ENCODE measurements at places on chromosomes 4 and X.

- DNase-seq = no peak
These were observed 726.5 kb downstream of the FAM133A start for GRCh38 chrX:94400488-94400887.

DNA sequence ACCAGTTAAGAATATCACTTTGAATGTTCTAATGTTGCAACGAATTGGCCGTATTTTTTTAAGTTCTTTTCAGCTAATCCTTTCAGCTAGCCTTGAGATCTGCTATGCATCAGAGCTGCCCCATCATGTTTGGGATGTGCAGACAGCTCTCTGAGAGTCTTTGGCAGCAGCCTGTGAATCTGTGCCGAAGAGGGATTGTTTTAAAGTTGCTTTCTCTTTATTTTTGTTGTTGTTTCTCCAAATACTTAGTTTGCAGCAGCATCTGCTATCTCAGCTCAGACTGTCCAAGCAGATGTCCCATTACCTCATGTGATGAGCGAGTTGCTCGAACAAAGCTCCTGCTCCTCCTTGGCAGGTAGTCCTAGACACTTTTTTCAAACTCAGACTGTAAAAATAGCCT is 1002.5 kb upstream of the INTU start:
- DNase-seq = peak; percentile 4

GRCh38 chr4:81494031-81494431 is 22.3 kb upstream of the RASGEF1B start:
- DNase-seq = no peak

DNA sequence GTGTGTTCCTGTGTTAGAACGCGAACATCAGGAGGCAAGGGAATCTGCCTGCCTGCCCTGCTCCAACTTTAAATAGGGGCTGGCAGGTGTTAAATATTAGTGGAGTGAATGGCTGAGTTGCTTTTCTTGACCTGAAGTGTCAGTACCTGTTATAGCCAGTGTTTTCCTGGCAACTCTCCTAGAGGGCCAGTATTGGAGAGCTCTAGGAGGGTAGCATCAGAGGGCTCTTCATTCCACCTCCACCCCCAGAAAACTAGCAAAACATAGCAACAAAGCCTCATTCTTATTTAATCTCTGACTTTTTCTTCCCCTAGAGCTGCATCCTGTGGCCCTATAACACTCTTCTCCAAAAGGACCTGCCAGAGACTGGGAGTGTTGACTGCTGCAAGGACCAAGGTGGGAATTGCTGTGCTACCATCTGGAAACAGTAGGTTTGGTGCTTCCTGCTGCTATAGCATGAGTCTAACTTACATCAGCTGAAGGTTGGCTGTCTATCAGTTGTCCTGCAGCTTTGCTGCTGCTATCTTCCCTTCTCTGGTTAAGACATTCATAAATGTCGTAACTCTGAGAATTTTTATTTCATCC is 33.5 kb downstream of the SGMS2 start:
- no peak for DNase-seq

DNA sequence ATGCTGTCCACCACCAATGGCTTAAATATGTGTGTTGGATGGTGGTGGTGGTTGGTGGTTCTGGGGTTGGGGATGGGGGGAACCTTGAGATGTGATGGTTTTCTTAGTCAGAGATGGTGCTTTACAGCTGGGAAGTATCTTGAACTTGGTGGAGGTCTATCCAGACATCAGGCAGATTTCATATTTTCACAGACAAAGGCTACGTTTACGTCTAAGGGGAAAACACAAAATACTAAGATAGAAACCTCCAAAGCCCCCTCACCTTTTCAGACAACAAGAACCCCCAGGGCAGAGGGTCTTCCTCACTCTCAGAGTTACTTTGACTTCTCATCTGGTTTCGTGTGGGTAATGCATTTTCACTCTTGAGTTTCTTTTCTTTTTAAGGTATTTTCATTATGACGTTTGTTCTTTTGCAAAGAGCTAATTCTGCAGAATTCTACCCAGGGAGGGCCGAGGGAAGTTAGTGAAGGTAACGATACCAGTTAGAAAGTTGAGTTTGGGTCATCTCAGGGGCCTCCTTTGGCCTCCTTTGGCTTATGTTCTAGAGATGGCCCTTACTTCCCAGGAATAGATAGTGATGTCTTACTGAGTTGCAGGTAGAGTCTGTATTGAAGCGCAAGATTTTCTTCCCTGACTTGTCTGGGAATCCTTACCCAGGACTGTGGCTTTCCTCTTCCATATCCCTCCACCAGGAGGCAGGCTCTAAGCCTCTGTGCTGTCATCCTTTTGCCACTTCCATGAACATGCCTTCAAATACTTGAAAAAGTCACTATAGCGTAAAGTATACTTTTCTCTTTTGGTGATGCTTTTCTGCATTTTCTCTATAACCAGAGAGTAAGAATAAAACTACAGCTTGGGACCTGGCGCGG is 31.9 kb downstream of the RHOH start:
- DNase-seq = peak; percentile 33

DNA sequence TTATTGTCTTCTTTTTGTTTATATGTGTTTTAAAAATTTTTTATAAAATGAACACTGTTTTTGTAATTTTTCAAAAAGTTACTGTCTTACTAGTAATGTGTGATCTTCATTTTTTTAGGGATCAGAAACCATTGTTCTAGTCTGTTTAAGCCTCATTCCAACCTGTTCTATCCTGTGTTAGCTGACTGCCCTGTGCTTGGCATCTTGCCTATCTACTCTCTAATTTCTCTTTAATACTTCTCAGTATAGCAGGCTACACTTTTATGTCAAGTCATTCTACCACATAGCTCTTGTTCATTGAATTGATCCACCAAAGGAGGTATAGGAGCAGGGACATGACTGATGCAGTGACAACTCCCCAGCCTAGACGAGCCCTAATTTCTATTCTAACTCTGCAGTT is 70.2 kb upstream of the PLS3 start:
- no peak for DNase-seq

GRCh38 chr4:80138551-80139538 is 58.5 kb upstream of the PRDM8 start:
- DNase-seq = peak; percentile 67

DNA sequence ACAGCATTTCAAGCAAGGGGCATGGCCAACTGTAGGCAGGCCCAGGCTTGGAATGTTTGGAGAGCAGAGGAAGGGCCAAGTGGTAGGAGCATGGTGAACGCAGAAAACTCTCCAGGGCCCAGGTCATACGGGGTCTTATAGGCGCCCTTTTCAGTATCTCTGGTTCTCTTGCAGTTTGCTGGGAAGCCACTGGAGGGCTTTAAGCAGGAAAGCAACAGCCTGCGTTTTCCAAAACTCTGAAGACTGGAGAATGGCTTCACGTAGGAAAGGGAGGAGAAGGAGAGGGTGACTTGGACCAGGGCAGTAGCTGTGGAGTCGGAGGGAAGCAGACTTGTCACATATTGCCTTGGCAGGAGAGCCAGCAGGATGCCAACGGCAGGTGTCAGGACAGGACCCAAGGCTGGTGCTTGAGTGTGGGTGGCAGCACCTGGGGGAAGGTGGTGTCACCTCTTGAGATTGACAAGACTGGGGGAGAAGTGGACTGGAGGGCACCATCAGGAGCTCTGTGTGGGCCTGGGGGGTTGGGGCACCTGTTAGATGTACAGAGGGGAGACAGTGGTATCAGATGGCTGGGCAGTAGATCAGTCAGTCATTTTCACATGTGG is 21.9 kb downstream of the TKTL1 start:
- peak; percentile 36 for DNase-seq

DNA sequence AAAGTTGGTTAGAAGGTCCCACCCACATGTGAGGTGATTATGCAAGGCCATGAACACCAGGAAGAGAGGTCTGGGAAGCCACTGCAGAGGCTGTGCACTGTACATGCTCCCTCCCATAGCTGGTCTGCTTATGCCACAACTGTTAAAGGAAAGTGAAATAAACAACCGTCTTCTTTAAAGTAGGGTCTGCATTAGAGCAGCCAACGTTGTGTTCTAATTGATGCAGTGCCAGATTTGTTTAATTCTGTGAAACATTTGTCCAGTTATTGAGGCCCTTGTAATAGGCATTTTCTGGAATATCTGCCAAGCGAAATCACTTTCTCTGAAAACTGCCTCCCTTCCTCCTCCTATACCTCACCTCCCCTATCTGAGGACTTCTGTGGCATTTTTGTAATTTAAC is 224.0 kb upstream of the LNX1 start:
- no peak for DNase-seq

Measured in EH (cell line).